ENCODE measurements at places on chromosomes 2 and 18.

DNA sequence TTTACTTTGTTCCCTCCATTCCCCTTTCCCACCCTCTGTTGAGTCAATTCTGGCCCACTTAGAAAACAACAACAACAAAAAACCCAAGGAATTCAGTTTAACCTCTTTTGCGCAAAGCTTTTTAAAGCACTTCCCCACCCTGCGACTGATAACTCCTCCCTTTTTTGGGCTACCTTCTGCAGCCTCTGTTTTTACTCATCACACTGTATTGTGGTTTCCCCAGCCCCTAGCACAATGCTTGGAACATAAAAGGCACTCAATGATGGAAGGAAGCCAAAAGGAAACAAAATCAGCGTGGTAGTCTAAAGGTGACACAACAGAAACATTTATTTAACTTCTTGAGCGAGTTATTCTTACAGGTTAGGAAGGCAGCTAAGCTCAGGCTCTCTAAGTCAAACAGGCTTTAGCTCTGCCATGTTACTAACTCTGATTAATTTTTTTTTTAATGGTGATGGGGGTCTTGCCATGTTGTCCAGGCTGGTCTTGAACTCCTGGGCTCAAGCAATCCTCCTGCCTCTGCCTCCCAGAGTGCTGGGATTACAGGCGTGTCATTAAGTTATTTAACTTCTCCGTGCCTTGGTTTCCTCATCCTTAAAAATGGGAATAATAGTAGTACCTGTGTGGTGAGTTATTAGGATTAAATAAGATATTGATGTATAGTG, 1.3 kb downstream of the CEP68 start:
- DNase-seq: peak; percentile 21

DNA sequence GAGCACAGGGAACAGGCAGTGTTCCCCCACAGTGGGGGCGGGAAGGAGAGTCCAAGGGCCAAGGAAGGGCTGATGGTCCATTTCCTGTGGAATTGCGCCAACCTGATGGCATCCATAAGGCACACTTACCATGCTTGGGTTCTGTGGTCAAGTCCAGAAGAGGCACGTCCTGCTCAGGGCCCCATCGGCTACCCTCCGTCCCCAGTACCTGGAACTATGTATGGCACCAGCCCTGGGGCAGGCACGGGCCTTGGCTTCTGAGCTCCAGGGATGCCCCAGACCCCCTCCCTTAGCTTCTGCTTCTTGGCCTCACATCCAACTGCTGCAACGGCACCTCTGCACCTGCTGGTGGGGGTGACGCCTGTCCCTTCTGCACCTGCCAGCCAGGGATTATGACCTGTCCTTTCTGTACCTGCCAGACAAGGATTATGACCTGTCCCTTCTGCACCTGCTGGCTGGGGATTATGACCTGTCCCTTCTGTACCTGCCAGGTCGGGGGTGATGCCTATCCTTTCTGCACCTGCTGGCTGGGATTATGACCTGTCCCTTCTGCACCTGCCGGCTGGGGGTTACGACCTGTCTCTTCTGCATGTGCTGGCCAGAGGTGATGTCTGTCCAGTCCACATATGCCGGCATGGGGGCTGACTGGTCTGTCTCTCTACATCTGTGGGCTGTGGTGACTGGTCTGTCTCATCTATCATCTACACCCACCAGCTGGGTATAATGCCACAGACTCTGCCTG, 45.4 kb upstream of the SNTG2 start:
- DNase-seq: no peak

DNA sequence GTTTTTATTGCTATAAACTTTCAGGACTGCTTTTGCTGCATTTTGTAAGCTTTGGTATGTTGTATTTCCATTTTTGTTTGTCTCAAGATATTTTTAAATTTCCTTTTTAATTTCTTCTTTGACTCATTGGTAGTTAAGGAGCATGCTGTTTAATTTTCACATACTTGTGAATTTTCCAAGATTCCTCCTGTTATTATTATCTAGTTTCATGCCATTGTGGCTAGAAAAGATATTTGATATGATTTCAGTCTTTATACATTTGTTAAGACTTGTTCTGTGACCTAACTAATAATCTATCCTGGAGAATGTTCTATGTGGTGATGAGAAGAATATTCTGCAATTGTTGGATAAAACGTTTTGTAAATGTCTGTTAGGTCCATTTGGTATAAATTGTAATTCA, 62.1 kb downstream of the NUP35 start:
- no peak for DNase-seq

DNA sequence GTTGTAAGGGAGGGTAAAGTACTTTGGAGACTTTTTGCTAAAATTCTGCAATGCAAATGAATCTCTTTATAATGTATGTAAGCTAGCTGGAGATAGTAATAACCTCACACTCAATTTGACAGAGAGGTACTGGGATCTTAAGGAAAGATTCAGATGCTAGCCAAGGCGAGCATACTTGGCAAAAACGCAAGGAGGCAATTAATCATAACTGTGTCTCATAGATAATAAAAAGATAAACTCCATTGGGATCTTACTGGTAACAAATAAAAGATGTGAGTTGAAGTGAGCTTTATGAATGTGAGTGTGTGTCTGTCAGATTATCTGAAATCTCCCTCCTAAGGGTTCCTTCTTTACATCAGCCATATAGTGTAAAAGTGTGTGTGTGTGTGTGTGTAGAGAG, 533.0 kb downstream of the TMX3 start:
- no peak for DNase-seq

- DNase-seq: no peak
Observed at GRCh38 chr18:75545189-75545588, 117.7 kb upstream of the SMIM21 start.

DNA sequence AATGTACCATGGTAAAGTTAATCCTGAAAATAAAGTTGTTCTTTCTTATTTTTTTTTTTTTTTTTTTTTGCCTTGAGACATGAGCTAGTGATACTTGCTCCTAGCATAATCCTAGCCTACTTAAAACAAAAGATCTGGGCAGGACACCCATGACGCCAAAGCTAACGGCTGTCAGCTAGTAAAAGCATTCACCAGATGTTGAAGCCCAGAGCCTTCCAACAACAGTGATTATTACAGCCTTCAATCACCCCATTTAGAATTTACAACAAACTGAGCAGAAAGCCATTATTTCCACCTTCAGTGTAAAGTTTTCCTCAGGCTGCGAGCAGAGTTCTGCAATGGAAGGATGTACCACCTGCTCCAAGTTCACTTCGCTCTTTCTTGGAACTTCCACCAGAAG, 259.5 kb downstream of the SP3 start:
- DNase-seq: no peak

- no peak for DNase-seq
Observed at GRCh38 chr2:37708146-37708545, 36.7 kb upstream of the CDC42EP3 start.

DNA sequence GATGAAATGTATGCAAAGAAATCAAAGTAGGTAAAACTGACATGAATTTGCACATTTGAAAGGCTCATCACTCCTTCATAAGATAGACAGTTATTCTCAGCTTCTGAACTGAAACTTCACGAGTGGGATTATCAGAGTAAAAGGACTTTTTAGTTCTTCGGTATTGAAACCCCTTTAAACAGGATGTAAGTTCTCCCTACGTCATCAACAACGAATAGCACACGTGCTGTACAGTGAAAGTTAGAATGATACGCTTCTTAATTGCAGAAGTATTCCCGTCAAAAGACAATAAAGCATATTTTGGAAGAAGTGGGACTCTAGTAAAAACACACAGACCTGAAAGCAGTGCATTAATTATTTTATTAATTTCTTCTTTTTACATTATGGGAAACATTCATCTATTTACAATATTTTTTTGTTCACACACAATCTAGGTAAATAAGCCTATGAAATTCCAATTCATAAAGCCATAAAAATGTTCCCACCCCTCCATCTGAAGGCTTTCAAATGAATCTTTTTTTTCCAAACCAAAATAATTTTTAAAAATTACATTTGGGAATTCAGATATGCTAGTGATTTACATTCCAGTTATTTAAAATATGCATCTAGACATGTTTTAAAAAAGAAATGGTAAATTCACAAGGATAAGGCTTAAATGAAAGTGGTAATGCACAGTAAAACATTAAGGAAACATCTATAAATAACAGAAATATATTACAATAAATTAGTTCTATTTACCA, 45.9 kb downstream of the TGIF1 start:
- DNase-seq: no peak

- no peak for DNase-seq
Observed at GRCh38 chr2:23294238-23294637, 90.7 kb upstream of the KLHL29 start.
